Uterus (tissue), 4 donors: ENCODE measurements at places on chromosomes 2 and 18. TPM values are rescaled to one million over a fixed set of nuclear protein-coding genes. Genes with fewer than 3 reads are reported as not detected.

The ERFE gene
- total RNA-seq, result 0.83 TPM

The HOXD10 gene
- 72.8 TPM for total RNA-seq

The MPPE1 gene
- total RNA-seq, result 40.9 TPM

The CNRIP1 gene
- 30.2 TPM for total RNA-seq

GRCh38 chr18:63795606-63796005 lies 20.4 kb downstream of the SERPINB7 start:
- no peak for DNase-seq

DNA sequence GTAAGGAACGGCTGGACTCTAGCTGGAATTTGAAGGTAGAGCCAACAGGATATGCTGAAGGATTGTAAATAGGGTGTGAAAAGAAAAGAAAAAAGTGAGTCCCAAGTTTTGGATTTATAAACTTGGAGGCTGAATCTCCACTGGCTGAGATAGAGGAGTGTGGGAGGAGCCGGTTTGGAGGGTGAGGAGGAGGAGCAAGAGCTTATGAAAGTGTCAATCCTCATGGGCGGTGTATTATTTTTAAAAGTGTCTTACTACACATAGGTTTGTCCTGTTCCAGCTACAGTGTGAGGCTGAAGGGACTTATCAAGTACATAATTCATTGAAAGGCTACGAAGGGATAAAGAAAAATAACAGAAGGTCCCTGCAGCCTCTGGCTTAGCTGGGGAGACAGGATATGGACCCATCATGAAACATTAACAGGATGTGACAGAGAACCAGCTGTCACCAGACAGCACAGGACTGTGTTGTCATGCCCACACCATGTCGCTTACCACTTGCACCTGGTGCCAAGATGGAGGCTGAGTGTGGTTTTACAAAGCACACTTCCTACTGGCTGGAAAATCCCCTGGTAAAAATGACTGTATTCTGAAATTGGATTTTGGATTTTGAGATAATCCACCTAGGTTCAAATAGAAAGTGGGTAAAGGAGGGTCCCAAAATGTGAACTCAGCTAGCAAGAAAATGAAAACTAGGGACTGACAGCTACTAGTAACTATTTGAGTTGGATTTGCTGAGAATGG lies 2.5 kb upstream of the MREG start:
- DNase-seq, result no peak

- no peak for DNase-seq
Observed at GRCh38 chr2:239700686-239701345, 300.0 kb upstream of the HDAC4 start.

DNA sequence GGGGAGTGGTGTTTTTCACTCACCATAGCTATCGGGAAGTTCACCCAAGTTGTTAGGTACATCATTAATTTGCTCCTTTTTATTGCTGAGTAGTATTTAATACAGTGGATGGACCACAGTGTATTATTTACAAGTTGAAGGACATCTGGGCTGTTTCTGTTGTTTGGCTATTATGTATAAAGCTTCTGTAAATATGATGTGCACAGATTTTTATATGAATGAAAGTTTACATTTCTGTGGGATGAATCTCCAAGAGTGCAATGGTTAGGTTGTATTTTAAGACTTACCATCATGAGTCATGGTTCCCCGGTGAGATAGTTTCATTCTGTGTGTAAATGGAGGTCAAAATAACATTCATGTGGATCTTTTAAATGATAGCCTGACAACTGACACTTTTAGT lies 337.4 kb downstream of the PTPRM start:
- DNase-seq, result no peak

GRCh38 chr18:77106331-77106730 lies 26.3 kb downstream of the MBP start:
- DNase-seq, result no peak

GRCh38 chr18:45782662-45783061 lies 42.8 kb upstream of the SIGLEC15 start:
- DNase-seq, result no peak

DNA sequence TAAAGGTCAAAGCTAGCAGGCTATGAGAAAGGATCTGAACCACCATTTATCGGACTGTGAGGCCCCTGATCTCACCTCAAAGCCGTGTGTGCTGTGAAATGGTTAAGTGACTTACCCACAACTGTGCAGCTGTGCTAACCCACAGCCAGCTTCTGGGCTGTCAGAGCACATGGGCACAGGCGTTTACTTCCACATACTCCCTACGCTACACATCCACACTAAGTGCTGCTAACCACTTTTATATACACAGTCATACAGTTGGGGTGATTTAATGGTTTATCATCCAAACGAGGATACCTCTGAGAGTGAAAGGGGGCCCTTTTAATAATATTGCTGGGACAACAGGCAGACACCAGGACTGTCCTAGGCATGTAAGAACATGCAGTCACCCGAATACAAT lies 37.3 kb downstream of the CYRIA start:
- DNase-seq, result no peak

- DNase-seq, result no peak
Observed at GRCh38 chr2:204072443-204073324, 136.1 kb downstream of the ICOS start.

GRCh38 chr2:37098416-37099118 lies 14.2 kb downstream of the GPATCH11 start:
- DNase-seq, result no peak

DNA sequence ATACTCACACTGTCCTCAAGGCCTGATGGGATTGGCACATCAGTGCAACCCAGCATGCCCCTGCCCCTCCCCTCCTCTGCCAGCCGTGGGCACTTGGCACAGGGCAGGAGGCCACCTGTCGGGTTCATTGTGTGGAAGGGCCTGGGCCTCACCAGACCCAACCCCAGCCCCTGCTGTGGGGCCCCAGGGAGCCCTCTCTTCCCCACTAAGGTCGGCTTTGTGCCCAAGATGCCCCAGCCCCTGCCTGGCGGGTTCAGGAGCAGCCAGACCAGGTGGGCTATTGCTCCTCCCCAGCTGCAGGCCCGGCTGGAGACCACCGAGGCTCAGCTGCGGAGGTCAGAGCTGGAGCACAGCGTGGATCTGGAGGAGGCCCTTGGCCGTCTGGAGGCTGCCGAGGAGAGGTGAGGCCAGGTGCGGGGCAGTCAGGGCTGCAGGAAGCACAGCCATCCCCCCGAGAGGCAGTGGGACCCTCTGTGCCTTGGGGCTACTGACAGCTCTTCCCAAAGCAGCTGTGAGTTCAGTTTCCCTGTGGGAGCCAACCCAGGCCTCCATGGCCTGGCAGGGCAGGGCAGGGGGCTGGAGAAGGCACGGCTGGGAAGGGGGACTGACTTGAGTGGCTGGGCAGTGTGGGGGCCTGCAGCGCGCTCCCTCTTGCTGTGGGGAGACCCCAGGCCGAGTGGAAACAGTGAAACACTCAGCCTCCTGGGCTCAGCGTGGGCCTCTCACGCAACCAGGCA lies 16.3 kb downstream of the CROCC2 start:
- peak; percentile 13 for DNase-seq

- no peak for DNase-seq
Observed at GRCh38 chr18:53886058-53886457, 338.4 kb downstream of the MBD2 start.

DNA sequence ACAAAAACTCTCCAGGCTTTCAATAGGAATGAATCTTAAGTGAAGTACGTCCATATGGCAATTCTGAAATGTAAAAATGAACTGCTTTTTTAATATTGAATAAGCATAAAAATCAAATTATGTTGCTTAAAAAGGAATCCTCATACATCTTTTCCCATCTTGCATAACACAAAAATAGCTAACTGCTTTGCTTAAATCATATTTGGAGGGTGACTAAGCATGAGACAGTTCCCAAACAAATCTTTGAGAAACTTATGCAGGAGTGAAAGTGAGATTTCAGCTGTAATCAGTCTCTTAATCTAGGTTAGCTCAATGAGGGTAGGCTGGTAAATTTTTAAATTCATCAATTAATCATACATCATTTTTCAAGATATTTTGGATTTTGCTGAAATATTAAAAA lies 111.5 kb downstream of the MBD5 start:
- DNase-seq, result no peak

GRCh38 chr2:112959109-112959812 lies 18.5 kb upstream of the IL36G start:
- DNase-seq, result no peak

DNA sequence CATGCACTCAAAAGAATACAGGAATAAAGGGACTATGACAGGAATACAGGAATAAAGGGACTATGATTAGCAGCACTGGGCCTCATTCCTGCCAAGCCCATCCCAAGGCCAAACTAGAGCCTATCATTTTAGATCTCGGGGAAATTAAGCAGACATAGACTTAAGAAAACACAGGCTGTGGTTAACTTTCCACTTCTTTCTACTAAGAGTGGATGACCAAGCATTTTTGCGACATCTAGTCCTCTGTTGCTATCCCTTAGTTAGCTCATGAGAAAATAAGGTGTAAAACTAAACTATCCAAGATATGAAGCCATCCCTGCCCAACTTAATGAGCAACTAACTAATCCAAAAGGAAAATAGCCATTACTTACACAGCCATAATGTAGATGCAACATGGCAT lies 5.9 kb downstream of the LYPD1 start:
- DNase-seq, result no peak
